ENCODE measurements at places on chromosomes 6 and 20. TPM values are rescaled to one million over a fixed set of nuclear protein-coding genes. Genes with fewer than 3 reads are reported as not detected.

The LTV1 gene
- polyA plus RNA-seq: 31.9 TPM

The MAN1A1 gene
- polyA plus RNA-seq: 27.3 TPM

The ZSCAN23 gene
- polyA plus RNA-seq: 0.18 TPM

DNA sequence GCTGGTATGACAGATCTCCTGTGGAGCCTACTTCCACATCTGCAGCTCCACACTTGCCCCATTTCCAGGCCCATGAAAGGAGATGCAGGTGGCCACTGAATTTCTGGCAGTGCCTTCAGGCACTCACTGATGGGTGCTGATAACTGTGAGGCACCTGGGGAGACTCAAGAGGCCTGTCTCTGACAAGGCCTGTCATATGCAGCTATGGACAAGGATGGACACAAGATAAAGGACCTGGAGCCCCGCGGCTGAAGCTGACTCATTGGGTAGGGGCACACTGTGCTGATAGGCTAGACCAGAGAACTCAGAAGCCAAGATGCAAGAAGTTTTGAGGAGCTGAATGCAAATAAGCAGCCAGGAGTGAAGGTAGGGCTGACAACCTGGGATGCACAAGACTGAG is 81.0 kb upstream of the LRFN2 start:
- no peaks in the 10 kb centered on the region for H3K36me3 ChIP-seq
- no peak for DNase-seq
- H3K4me3 ChIP-seq: no peak overlapping the region
- H3K27ac ChIP-seq: no peak overlapping the region

The OLIG3 gene
- polyA plus RNA-seq: not detected

The ULBP2 gene
- 6.2 TPM for polyA plus RNA-seq

GRCh38 chr20:9482180-9482579 is 32.2 kb upstream of the LAMP5 start:
- no peak overlapping the region for H3K27ac ChIP-seq
- H3K4me3 ChIP-seq: no peak overlapping the region
- H3K4me1 ChIP-seq: no peaks in the 10 kb centered on the region
- DNase-seq: no peak
- no peaks in the 10 kb centered on the region for H3K27me3 ChIP-seq

The RFX6 gene
- polyA plus RNA-seq: 0.01 TPM

GRCh38 chr6:109050012-109050411 is 44.6 kb downstream of the SESN1 start:
- H3K27me3 ChIP-seq: no peaks in the 10 kb centered on the region
- H3K27ac ChIP-seq: no peak overlapping the region
- H3K4me3 ChIP-seq: no peak overlapping the region
- DNase-seq: no peak
- H3K36me3 ChIP-seq: no peaks in the 10 kb centered on the region

DNA sequence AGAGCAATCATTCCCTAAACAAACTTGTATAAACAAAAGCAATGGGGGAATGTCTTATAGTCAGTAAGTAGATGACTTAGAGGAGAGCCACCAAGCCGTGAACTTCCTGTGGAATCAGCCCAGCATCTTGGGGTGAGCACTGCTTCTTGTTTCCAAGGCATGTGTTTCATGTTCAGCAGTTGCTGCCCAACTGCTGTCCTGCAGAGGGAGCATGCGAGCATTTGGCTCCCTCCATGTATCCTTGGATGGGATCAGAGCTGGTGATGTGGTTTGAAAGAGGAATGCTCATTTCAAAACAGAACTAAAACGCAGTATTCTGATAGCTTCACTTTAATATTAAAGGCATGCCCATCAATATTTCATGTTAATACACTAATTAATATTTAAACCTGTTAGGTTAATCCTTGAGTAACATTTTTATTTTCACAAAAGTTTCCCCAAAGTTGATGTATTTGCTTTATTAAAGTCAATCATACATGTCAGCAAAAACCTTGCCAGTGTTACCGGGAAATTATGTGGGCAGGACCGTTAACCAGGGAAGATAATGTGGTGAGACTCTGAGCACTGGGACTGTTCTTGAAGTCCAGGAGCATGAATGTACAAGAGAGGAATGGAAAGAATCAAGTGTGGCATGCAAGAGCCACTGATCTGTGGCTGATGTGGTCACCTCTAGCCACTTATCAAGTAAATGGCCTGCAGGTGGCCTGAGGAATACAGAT is 172.1 kb upstream of the GGTLC1 start:
- no peaks in the 10 kb centered on the region for H3K27me3 ChIP-seq
- H3K27ac ChIP-seq: no peak overlapping the region
- H3K4me3 ChIP-seq: no peak overlapping the region
- DNase-seq: peak; percentile 85

- H3K27me3 ChIP-seq: no peaks in the 10 kb centered on the region
- no peak overlapping the region for H3K27ac ChIP-seq
- no peaks in the 10 kb centered on the region for H3K36me3 ChIP-seq
- DNase-seq: no peak
- no peaks in the 10 kb centered on the region for H3K4me1 ChIP-seq
These were observed 146.9 kb upstream of the SGK1 start for GRCh38 chr6:134464690-134465411.

The CPNE5 gene
- polyA plus RNA-seq: 4.3 TPM

- no peak overlapping the region for H3K27ac ChIP-seq
- H3K27me3 ChIP-seq: no peaks in the 10 kb centered on the region
- no peaks in the 10 kb centered on the region for H3K4me1 ChIP-seq
- no peaks in the 10 kb centered on the region for H3K36me3 ChIP-seq
- no peak for DNase-seq
These were observed 126.8 kb upstream of the TNFAIP3 start for GRCh38 chr6:137740091-137740755.

DNA sequence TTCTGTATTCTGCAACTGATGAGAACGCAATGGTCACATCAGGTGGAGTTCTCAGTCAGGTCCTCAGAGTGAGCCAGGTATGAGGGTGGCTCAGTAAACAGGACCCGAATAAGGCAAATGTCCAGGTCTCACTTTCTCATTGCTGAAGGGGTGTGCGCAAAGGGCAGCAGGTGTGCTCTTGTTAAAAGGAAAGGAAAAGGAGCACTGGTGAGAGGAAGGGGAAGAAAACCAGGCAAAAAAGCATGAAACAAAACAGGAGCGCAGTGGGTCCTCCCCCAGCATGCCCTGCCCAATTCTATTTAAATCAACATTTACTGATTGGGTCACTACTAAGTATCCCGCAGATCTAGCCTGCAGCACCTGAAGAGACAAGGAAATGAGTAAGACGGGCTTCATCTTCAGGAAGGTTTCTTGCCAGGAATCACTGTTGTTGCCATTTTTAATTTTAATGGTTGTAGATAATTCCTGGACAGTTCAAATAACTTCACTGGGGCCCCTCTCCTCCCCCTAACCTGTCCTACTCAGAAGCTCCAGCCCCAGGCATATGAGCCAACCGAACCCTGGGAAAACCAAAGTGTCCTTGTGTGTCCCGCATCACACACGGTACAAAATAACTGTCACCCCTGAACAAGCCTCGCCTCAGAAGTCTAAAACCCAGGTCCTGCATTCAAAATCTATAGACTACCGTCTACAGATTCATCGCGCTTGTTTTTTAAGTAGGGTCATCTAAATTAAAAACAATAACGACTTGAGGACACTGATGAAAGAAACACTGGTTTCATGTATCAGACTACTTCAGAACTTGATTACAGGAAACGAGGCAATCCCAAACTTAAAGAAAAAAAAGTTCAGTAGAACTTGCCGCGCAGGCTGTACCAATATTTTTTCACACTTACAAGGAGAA is 980 bp downstream of the MBOAT1 start:
- peaks cover 13% of the 10 kb centered on the region for H3K4me1 ChIP-seq
- peak overlapping the region; percentile 92 for H3K27ac ChIP-seq
- peak overlapping the region; percentile 65 for H3K4me3 ChIP-seq
- DNase-seq: no peak

- H3K27ac ChIP-seq: no peak overlapping the region
- H3K4me1 ChIP-seq: no peaks in the 10 kb centered on the region
- no peak overlapping the region for H3K4me3 ChIP-seq
- no peaks in the 10 kb centered on the region for H3K36me3 ChIP-seq
- no peaks in the 10 kb centered on the region for H3K27me3 ChIP-seq
These were observed 360.6 kb downstream of the RIMS1 start for GRCh38 chr6:72246926-72247325.

DNA sequence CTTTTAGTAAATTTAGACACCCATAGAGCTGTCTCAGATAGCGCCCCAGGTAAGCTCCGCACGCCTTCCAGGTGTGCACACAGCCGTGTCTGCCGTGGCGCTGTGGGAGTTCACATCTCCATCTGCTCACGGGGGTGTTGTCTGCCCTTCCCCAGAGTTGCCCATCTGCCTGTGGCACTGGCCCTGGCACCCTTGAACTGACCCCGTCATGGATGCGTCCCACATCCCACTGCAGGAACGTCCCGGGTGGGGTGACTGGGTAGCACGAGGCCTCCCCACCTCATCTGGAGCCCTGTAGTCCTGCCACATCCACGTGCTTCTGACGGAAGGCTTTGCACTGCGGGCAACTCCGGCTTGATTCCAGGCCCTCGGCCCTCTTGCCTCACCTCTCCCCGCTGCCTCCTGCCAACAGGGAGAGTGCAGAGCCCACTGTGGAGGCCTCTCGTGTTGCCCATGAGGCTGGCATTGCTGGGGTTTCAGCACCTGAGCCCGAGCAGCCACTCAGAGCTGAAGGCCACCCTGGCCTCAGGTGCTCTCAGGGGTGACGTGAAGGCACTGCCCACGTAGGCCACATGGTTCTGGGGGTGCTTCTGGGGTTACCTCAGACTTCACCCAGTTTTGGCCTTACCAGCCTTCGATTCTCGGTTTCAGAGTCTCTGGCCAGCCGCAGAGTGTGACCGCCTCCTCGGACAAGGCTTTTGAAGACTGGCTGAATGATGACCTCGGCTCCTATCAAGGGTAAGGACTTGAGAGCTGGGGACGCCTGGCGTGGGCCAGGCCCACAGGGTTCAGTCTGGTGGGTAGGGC is 5.1 kb downstream of the ARFGAP1 start:
- H3K36me3 ChIP-seq: peaks cover 62% of the 10 kb centered on the region
- no peak for DNase-seq
- no peak overlapping the region for H3K4me3 ChIP-seq
- H3K27me3 ChIP-seq: no peaks in the 10 kb centered on the region
- peaks cover 16% of the 10 kb centered on the region for H3K4me1 ChIP-seq

The PTGIS gene
- 12.6 TPM for polyA plus RNA-seq

DNA sequence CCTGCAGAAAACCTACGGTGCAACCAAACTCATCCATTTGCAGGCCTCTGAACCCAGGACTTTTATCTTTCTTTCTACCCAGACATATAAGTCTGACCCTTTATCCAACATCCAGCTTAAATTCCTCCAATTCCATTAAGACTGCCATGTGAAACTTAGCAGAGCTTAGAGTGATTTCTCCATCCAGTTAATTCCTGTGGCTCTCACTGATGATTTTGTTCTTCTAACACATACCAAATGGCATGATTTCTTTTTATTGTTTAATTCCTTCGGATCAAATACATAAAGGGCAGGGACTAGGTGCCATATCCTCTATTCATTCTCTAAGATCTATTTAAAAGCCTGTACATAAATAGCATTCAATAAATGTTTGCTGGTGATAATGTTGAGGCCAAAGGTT is 92.9 kb downstream of the TASP1 start:
- H3K27me3 ChIP-seq: no peaks in the 10 kb centered on the region
- DNase-seq: no peak
- no peak overlapping the region for H3K27ac ChIP-seq
- no peak overlapping the region for H3K4me3 ChIP-seq
- H3K4me1 ChIP-seq: no peaks in the 10 kb centered on the region

DNA sequence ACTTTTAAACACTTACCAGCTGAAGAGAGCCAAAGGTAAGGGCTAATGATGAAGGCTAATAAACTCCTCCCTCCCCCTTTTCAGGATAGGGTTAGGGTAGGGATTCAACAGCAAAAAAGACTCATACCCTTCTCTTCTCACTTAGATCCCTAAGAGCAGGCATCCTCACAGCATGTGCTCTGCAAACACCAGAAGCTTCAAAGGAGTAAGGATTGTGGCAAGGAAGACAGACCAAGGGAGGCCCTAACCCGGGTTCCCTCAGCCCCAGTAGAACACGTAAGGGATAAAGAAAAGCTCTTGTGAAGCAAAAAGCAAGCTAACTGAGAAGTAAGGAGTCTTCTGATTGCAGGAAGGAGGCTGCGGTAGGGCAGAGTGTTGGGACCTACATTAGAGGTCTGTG is 11.6 kb downstream of the MAP3K7 start:
- no peak overlapping the region for H3K27ac ChIP-seq
- H3K4me3 ChIP-seq: no peak overlapping the region
- no peaks in the 10 kb centered on the region for H3K27me3 ChIP-seq
- no peaks in the 10 kb centered on the region for H3K36me3 ChIP-seq
- H3K4me1 ChIP-seq: peaks cover 3% of the 10 kb centered on the region

Measured in lung (tissue), 17 donors.